Esophagus squamous epithelium (tissue), 5 donors: ENCODE measurements at places on chromosomes 5 and 9.

GRCh38 chr5:157888814-157889532 lies 30.0 kb upstream of the CLINT1 start:
- H3K4me1 ChIP-seq = peaks cover 6% of the 10 kb centered on the region
- no peaks in the 10 kb centered on the region for H3K36me3 ChIP-seq
- H3K27ac ChIP-seq = peak overlapping the region; percentile 86
- DNase-seq = no peak
- H3K4me3 ChIP-seq = no peak overlapping the region
- H3K27me3 ChIP-seq = no peaks in the 10 kb centered on the region

DNA sequence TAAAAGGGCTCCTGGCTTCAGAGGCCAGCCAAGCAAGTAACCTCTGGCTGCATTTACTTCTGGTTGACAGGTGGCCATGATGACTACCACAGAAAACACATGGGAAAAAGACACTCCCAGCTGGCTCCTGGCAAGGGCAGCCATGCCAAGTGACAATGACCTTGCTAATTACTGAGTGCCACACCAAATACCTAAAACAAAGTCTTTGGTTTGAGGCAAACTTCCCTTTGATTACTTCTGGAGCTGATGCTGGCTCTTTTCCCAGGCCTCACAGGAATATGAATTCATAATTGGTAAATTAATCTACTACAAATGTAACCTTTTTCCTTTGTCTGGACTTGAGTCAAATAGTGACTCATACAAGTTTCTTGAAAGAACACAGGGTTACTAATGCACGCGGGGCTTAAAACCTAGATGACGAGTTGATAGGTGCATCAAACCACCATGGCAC lies 61.0 kb downstream of the LPAR1 start:
- no peak overlapping the region for H3K4me3 ChIP-seq
- peaks cover 43% of the 10 kb centered on the region for H3K4me1 ChIP-seq
- H3K36me3 ChIP-seq = no peaks in the 10 kb centered on the region
- H3K27ac ChIP-seq = peak overlapping the region; percentile 40
- DNase-seq = no peak

- H3K4me3 ChIP-seq = no peak overlapping the region
- no peaks in the 10 kb centered on the region for H3K4me1 ChIP-seq
- H3K36me3 ChIP-seq = no peaks in the 10 kb centered on the region
- H3K27ac ChIP-seq = no peak overlapping the region
- no peak for DNase-seq
Measured at GRCh38 chr9:120310035-120310434, 269.9 kb downstream of the CDK5RAP2 start.

DNA sequence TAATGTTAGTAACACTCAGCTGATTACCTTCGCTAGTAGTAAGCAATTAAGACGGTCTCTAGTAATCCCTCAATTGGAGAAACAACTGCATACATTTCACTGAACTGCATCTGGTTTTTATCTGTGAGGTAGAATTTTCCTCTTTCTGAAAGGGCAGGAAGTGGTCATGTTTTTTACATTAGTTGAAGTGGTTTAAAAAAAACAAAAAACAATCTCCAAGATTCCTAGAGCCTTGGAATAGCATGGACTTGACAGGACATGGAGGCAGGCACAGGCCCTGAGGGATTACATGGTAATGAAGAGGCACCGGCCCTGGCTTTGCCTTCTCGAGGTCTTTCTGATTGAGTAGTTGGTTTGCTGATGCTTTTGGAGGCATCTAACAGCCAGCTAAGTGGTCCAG lies 25.8 kb downstream of the THBS4 start:
- no peak overlapping the region for H3K4me3 ChIP-seq
- H3K27me3 ChIP-seq = no peaks in the 10 kb centered on the region
- no peak overlapping the region for H3K27ac ChIP-seq

GRCh38 chr5:24225051-24225450 lies 419.7 kb downstream of the CDH10 start:
- H3K4me3 ChIP-seq = no peak overlapping the region
- no peaks in the 10 kb centered on the region for H3K36me3 ChIP-seq
- no peaks in the 10 kb centered on the region for H3K4me1 ChIP-seq

DNA sequence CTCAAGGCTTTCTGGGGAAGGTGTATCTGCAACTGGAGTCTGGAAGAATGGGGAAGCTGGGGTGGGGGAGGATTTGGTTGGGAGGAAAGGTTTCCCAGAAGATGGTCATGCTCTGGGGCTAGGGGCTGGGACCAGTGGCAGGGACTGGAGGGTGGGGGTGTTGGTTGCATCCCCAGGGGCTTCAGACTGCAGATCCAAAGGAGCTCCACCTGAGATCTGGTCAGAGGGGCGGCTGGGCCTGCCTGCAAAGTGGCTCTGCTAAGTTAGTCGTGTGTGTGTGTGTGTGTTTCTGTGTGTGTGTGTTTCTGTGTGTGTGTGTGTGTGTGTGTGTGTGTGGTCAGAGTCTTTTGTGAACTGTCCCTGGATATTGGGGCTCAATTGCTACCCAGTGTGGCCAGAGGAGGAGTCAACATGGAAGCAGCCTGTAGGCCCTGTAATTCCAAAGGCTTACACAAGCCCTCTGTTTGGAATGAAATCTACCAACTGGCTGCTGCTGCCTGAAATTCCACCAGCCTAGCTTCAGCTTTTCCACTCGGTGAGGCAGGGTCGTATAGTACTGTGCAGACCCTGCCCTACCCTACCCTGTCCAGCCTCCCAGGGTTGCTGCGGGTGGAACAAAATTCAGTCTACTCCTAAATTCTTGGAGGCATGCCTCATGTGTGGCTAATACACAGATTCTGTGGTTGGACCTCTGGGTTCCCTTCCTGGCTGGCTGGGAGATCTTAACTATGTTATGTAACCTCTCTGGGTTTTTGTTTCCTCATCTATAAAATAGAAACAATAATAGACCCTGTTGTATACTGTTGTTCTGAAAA lies 12.5 kb upstream of the SYNPO start:
- peaks cover 11% of the 10 kb centered on the region for H3K4me1 ChIP-seq
- no peak overlapping the region for H3K27ac ChIP-seq
- H3K36me3 ChIP-seq = no peaks in the 10 kb centered on the region
- DNase-seq = no peak

- DNase-seq = no peak
- H3K4me1 ChIP-seq = no peaks in the 10 kb centered on the region
- no peak overlapping the region for H3K4me3 ChIP-seq
- no peak overlapping the region for H3K27ac ChIP-seq
- no peaks in the 10 kb centered on the region for H3K27me3 ChIP-seq
- no peaks in the 10 kb centered on the region for H3K36me3 ChIP-seq
Measured at GRCh38 chr5:64462391-64462790, 43.4 kb upstream of the RGS7BP start.

DNA sequence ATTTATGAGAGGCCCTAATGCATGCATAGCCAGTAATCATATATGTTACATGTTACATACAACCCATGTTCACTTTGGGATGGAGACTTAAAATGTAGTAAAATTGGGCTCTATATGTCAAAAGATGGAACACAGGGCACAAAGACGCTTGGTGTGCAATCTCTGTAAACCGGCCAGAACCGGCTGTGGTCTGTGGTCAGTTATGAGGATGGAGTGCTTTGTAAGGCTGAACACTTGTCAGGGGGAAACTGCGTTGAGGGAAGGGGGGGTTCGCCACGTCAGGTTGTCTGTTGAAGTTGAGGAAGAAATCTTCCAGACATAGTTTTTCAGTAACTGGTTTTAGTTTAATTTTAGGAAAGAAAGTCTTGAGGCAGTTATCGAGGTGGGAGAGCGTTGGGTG lies 2.7 kb upstream of the CKMT2 start:
- H3K36me3 ChIP-seq = no peaks in the 10 kb centered on the region
- peaks cover 21% of the 10 kb centered on the region for H3K4me1 ChIP-seq
- no peak overlapping the region for H3K4me3 ChIP-seq
- H3K27me3 ChIP-seq = no peaks in the 10 kb centered on the region
- no peak overlapping the region for H3K27ac ChIP-seq

DNA sequence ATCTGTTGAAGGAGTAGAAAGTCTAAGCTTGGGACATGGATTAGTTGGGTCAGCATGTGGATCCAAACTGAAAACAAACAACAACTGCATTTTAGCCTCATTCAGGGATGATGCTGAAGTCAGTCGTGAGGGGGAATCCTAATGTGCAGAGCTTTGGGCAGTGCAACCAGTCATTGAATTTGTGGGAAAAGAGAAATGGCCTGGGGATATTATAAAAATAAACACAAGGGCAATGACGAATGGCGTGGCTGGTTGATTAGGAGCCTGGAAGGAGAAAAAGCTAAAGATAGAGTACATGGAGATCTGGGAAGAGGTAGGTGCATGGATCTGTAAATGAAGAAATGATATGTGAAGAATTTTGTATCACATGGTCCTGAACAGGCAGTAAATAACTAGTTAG lies 477.6 kb downstream of the TLE1 start:
- no peaks in the 10 kb centered on the region for H3K27me3 ChIP-seq
- no peak overlapping the region for H3K27ac ChIP-seq
- H3K4me3 ChIP-seq = no peak overlapping the region

GRCh38 chr9:99433095-99433494 lies 211.0 kb downstream of the SEC61B start:
- H3K27ac ChIP-seq = no peak overlapping the region
- no peaks in the 10 kb centered on the region for H3K36me3 ChIP-seq
- no peaks in the 10 kb centered on the region for H3K27me3 ChIP-seq
- DNase-seq = no peak

DNA sequence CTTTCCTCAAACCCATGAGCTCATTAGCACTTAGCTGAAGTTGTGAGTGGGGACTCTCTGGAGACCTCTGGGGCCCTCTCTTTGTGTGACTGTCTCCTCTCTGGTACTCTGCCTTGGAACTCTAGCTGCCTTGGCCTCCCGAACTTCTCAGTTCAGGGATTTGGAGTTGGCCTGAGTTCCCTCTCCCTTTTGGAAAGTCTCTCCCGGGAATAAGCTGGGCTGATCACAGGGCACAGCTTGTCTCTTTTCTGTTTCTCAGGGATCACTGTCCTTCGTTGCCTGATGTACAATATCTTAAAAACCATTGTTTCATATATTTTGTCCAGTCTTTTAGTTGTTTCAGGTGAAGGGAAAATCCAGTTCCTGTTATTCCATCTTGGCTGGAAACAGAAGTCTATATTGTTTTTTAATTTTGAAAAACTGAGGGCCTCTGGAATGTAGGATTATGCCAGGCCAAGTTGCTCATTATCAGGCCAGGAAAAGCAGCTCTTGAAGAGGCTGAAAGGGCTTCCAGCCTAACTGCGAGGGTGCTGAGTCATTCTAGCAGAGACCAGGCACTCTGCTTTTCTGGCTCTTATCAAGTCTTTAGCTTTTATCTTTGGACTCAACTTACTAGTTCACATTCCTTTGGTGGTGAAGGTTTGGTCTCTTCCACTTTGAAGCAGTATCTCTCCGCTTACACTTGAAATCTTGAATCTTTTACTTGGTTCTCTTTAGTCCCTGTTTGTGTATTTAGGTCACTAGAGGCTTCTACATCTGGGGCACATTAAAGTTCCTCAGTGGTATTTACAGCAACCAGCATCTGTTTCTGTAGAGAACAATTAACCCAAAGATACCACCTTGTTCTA lies 8.4 kb upstream of the RGS3 start:
- peaks cover 28% of the 10 kb centered on the region for H3K4me1 ChIP-seq
- peak overlapping the region; percentile 82 for H3K27ac ChIP-seq
- H3K4me3 ChIP-seq = no peak overlapping the region
- no peaks in the 10 kb centered on the region for H3K36me3 ChIP-seq
- no peaks in the 10 kb centered on the region for H3K27me3 ChIP-seq
- DNase-seq = no peak

- no peak for DNase-seq
- H3K27ac ChIP-seq = no peak overlapping the region
- H3K4me3 ChIP-seq = no peak overlapping the region
- peaks cover 3% of the 10 kb centered on the region for H3K36me3 ChIP-seq
- H3K27me3 ChIP-seq = no peaks in the 10 kb centered on the region
Measured at GRCh38 chr9:27033815-27034403, 28.4 kb upstream of the LRRC19 start.

DNA sequence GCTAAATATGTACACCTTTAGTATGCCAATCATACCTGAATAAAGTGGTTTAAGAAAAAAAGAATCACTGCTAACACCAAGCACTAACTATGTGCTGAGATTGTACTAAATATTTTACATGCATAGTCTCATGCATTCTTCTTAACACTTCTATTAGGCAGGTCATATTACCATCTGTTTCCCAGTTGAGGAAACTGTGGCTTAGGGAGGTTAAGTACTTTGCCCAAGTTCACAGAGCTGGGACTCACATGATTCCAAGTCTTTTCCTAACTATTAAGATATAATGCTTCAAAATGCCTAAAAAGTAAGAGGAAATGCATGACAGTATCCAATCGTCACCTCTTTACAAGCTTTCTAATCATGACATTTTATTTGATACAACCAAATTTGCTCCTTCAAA lies 69.2 kb upstream of the PLPP6 start:
- no peak for DNase-seq
- no peaks in the 10 kb centered on the region for H3K36me3 ChIP-seq
- H3K4me3 ChIP-seq = no peak overlapping the region
- peaks cover 7% of the 10 kb centered on the region for H3K4me1 ChIP-seq
- no peaks in the 10 kb centered on the region for H3K27me3 ChIP-seq

DNA sequence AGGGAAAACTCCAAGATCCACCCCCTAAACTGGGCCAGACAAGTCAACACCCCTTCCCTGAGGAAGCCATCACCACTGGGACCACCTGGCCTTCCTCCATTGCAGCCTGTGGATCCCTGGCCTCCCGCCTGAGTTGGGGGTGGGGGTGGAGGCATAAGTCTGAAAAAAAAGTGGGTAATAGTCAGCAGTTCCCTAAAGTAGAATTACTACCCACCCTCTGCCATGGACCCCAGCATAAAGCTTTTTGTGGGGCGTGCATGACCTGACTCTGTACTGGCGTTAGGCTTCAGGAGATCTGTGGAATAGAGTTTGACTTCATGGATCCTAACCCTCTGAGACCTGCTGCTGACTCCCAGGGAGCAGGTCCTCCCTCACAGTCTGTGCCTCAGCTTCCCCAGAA lies 2.0 kb upstream of the CXXC5 start:
- peaks cover 81% of the 10 kb centered on the region for H3K4me1 ChIP-seq
- DNase-seq = no peak
- H3K4me3 ChIP-seq = no peak overlapping the region
- no peaks in the 10 kb centered on the region for H3K36me3 ChIP-seq

- H3K27me3 ChIP-seq = no peaks in the 10 kb centered on the region
- DNase-seq = no peak
- H3K27ac ChIP-seq = no peak overlapping the region
- H3K4me3 ChIP-seq = no peak overlapping the region
- no peaks in the 10 kb centered on the region for H3K36me3 ChIP-seq
- H3K4me1 ChIP-seq = no peaks in the 10 kb centered on the region
Measured at GRCh38 chr5:7190712-7191250, 205.2 kb upstream of the ADCY2 start.

DNA sequence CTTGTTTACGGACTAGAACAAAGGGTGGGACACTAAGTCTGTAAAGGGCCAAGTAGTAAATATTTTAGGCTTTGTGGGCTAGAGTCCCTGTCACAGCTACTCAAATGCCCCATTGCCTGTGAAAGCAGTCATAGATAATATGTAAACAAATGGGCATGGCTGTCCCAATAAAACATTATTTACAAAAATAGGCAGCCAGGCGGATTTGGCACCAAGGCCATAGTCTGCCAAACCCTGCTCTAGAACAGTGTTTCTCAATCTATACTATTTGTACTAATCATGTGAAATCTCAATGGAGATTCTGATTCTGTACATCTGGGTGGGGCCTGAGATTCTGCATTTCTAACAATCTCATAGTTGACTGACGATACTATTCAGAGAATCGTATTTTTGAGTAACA lies 92.0 kb downstream of the RFX3 start:
- no peaks in the 10 kb centered on the region for H3K27me3 ChIP-seq
- no peak overlapping the region for H3K27ac ChIP-seq
- H3K4me1 ChIP-seq = no peaks in the 10 kb centered on the region
- DNase-seq = no peak
- no peaks in the 10 kb centered on the region for H3K36me3 ChIP-seq

GRCh38 chr5:96952974-96953730 lies 17.3 kb downstream of the LNPEP start:
- H3K4me3 ChIP-seq = no peak overlapping the region
- no peak for DNase-seq
- H3K27ac ChIP-seq = no peak overlapping the region
- no peaks in the 10 kb centered on the region for H3K36me3 ChIP-seq
- peaks cover 34% of the 10 kb centered on the region for H3K4me1 ChIP-seq
